A549 treated with dexamethasone at 1 μM for 4 hours (cell line): ENCODE measurements at places on chromosomes 2 and 18. TPM values are rescaled to one million over a fixed set of nuclear protein-coding genes. Genes with fewer than 3 reads are reported as not detected.

Gene RALBP1
- 25.1 to 33.8 TPM (median 32.8 TPM) in 5 replicates for total RNA-seq

Gene LIMS2
- total RNA-seq = 6.2 to 11.8 TPM (median 7.9 TPM) in 5 replicates

Gene CFAP53
- 0.22 to 0.33 TPM (median 0.27 TPM) in 5 replicates for total RNA-seq

Gene CXCR1
- not detected in 5 replicates for total RNA-seq
